ENCODE measurements at places on chromosomes 7 and 10.

GRCh38 chr10:123554656-123555055 is 111.5 kb upstream of the GPR26 start:
- DNase-seq: no peak

DNA sequence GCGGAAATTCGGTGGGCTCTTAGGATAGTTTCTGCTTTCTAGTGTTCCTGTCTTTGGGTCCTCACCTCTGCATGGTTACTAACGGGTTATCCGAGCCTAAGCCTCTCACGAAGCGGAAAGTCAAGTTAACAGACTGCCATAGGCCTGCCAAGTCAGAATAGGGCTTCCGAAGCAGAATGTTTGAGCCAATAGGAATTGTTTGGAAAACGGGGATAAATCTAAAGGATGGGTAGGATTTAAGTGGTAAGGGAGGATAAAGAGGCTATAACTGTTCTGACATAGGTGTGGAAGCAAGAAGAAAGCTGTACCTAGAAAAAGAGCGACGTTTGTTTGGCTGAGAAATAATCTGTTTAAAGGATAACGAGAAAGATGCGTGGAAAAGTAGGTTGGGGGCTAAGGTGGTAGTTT is 851 bp downstream of the TMEM254 start:
- DNase-seq: no peak

DNA sequence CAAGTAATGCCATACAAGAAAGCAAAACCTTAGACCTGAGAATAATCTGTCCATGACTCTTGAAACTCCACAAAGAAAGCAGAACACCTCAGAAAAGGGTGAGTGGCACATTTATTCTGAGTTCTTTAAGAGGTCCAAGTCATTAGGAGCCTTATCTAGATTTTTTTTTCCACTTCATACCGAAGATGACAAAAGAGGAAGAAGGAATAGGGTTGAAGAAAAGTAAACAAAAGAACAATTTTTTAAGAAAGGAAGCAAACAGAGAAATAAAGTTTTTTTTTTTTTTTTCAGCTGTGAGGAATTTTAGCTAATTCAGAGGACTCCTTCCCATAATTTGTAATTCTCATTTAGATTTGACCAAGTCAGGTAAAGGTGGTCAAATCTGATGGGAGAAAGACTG is 13.1 kb upstream of the MTPN start:
- DNase-seq: no peak

DNA sequence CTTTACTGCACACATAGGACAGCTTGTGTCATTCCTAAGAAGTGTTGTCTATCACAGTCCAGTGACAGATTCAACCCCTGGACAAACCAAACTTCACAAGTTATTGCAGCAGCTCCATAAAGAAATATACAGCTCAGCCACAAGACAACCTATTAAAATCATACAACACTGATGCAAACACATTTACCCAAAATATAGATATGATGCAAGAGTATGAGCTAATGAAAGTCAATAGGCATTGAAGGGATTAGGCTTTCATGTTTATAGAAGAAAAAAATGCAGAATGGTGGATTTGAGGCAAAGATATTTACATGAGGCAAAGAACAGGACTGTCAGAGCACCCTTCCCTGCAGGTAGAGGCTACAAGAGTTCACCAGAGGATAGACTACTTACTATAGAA is 14.9 kb upstream of the RAPGEF5 start:
- no peak for DNase-seq

- no peak for DNase-seq
These were observed 11.8 kb downstream of the MOSPD3 start for GRCh38 chr7:100623951-100624824.

DNA sequence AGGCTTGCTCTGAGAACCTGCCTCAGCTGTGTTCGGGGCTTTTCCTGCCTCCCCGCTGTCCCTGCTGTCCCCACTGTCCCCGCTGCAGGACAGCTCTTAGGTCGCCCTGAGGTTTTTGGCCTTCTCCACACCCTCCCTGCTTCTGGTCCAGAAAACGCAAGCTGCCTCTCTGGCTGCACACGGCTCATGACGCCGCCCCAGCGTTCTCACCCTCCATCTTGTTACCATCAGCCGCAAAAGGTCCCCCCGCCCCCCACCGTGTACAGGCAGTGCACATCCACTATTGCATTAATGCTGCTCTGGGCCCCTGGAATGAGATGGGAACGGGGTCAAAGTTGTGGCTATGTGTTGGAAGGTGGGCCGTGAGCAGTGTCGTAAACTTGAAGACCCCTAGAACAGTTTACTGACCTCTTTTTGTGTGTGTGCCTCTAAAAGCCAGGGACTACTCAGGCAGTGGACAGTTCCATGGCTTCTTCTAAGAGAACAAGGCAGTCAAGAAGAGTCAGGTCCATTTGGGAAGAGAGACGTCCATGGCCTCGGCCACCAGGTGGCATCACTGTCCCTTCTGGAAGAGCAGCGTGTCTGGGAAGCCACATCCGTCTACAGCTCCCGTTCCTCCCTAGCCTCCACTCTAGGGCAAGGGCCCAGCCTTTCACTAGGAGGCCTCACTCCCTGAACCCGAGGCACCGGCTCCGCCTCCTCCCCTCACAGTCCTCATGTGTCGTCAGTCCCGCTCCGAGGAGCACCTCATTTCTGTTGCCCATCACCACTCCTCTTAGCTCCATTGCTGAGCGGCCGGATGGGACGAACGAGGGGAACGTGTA is 38.5 kb upstream of the MKRN1 start:
- peak; percentile 69 for DNase-seq

- no peak for DNase-seq
These were observed 2.7 kb upstream of the C7orf25 start for GRCh38 chr7:42914421-42915045.

DNA sequence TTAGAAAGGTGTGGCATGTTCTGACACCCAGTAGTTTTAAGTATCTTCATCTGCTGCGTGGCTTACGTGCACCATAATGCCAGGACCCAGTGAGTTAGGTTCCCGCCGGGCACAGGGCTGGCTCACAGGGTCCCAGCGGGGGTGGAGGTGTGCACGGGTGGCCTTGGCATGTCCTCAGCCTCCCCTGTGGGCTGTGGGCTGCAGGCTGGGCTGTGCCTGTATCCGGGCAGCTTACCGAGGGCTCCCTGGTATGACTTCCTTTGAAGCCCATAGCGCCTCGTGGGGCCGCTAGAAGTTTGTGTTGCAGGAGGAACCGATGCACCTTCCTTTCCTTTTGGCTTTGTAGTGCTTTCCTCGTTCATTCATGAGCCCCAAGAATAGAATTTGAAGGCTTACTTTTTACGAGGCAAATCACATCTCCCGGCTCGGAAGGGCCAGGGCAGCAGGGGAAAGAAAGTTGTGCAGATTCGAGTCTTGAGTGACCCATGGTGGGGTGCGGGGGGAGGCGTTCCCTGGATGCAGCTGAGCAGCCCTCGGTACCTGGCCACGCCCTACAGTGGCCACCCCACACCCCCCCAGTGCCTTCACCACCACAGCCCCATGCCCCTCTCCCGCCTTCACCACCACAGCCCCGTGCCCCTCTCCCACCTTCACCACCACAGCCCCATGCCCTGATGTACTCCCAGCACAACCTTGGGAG is 113.2 kb downstream of the WDR37 start:
- DNase-seq: no peak

DNA sequence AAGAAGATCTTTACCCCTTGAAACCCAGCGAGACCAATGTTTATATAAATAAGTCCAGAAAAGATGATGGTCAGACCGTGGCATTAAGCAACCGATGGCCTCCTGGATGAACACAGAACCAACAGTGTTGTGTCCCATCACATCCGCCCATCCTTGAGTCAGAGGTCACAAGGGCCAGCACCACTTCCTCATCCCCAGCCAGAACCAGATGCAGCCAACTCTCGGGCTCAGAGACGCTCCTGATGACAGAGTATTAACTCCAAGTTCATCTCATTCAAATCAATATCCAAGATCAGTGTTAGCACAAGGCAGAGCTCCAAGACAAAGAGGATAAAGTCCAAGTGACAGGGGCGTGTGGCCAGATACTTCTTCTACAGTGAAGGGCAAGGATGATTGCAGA is 63.5 kb downstream of the FAM53B start:
- DNase-seq: no peak

GRCh38 chr7:148581624-148582023 is 8.9 kb upstream of the C7orf33 start:
- DNase-seq: no peak

DNA sequence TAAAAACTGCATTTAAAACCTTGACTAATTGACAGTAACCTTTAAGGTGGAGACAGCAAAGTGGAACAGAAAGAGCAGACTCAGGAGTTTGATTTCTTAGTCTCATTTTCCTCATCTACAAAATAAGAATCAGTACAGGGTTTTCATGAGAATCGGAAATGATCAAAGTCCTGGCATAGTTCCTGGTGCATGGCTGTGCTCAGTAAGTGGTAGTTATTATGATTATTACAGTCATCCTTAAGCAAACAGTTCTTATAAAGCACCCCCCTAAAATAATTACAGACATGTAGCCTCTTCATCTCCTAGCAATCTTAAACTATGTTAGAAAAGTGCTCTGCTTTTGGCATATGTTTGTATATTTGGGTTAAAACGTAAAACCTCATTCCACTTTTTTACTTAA is 18.0 kb downstream of the NEBL start:
- DNase-seq: no peak

Data from RWPE1 (cell line).